ENCODE measurements at places on chromosomes 6 and 20.

DNA sequence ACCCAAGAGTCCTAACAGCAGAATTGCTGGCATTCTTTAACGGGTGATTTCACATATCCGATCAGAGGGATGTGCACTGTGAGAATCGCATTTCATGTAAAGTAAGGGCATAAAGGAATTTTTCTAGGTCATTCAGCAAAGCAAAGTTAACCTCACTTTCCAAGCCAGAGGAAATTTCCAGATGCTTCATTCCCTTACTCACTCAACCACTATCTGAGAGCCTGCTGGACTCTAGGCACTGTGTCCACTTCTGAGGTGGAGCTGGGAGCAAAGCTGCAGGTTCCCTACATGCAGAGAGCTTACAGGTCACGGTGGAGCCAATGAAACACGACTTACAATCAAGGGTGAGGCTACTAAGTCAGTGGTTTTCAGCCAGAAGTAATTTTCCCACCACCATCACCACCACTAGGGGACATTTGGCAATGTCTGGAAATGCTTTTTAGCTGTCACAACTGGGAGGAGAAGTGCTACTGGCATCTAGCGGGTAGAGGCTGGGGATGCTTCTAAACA is 34.5 kb upstream of the TSHZ2 start:
- DNase-seq, result no peak

DNA sequence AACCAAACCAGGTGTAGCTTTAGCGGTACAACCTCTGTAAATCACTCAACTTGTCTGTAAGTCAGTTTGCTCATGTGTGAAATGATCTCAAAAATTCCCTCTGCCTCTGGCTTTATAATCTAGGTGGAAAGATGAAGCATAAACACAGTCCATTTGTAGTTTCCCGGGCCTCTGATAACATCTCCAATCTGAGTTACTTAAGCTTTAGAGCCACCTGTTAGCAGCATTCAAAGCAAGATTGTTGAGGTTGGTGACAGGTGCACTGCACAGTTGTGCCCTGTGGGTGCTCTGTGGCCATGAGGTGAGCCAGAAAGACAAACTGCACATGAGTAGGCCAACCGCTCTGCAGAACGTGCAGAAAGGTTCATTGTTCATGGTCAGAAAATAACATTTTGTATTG is 53.7 kb downstream of the MOCS1 start:
- no peak for DNase-seq

- no peak for DNase-seq
Measured at GRCh38 chr20:37220731-37221130, 40.9 kb downstream of the GHRH start.

DNA sequence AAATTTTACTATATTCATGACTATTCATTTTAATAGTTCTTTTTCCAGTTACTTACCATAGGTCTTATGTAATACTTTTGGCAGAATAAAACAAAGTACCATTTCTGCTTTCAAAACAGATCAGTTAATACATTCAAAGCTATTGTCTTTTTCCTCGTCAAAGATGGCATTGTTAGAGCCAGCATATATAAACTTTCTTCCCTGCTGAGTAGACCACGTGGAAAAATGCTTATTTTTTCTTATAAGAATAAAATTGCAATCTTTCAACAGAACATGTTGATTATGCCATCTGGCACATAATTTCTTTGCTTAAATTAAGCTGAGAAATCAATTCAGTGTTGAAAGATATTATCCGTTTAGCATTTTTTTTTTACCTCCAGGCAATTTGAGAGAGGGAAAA is 34.9 kb upstream of the EXOC2 start:
- DNase-seq, result no peak

DNA sequence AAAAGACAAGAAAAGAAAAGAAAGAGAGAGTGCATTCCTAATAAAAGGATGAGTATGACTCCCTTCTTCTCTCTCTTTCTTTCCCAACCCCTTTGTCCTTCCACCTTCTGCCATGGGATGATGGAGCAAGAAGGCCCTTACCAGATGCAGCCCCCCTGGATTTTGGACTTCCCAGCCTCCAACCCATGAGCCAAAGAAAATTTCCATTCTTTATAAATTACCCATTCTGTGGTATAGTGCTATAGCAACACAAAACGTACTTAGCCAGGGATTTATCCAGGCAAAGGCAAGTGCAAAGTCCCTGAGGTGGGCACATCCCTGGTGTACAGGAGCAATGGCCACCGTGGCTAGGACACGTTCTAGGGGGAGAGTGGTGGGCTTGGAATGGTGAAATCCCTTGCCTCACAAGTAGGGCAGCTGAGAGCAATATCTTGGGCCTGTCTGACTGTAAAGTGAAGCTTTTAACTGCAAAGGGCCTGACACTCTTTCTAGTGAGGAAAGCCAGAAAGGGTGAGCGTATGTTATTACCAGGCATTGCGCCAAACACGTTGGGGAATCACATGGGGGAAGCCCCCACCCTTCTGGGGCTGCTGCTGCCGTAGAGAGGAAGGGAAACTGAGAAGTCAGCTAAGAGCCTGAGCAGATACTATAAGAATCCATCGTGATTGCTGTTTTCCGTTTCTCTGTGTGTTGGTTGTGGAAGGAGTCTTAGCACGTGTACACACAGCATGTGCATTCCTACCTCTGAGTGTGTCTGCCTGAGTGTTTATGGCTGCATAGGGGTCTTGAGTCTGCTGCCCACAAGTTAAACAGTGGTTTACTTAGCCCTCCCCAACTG is 50.7 kb upstream of the SIRPA start:
- DNase-seq, result no peak

DNA sequence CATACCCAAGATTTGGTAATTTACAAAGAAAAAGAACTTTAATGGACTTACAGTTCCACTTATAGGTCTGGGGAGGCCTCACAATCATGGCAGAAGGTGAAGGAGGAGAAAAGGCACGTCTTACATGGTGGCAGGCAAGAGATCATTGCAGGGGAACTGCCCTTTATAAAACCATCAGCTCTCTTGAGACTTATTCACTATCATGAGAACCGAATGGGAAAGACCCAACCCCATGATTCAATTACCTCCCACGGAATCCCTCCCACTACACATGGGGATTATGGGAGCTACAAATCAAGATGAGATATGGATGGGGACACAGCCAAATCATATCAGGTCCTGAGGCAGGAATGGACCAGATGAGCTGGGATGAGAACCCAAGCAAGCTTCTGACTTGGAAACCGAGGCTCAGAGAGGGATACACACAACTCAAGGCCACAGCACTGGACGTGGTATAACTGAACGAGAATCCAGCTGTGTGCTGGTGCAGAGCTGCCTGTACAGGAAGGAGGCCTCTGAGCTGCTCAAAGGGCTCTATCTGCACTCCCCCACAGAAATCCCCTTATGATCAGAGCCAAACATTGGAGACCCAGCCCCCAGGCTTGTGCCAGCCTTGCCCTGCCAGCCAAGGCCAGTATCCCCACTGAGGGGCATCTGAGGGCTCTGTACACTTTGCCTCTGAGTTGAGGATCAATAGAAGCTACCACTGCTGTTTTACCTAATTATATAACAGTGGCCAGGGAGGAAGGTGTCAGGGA is 137.8 kb downstream of the CEBPB start:
- DNase-seq, result no peak
